ENCODE measurements at places on chromosomes 13 and 19. TPM values are rescaled to one million over a fixed set of nuclear protein-coding genes. Genes with fewer than 3 reads are reported as not detected.

- peak; percentile 92 for DNase-seq
Observed at GRCh38 chr19:1383312-1384084, at the start of gene NDUFS7. Gene NDUFS7, plus strand, starts transcription at chr19:1383907. Its CDS starts 20 bp downstream, at chr19:1383927.

- DNase-seq: no peak
Observed at GRCh38 chr19:3609779-3610719, 3.4 kb upstream of the TBXA2R start.

MADCAM1 gene
- not detected for total RNA-seq

- DNase-seq: no peak
Observed at GRCh38 chr19:39679791-39680168, 24.1 kb downstream of the LGALS16 start.

DNA sequence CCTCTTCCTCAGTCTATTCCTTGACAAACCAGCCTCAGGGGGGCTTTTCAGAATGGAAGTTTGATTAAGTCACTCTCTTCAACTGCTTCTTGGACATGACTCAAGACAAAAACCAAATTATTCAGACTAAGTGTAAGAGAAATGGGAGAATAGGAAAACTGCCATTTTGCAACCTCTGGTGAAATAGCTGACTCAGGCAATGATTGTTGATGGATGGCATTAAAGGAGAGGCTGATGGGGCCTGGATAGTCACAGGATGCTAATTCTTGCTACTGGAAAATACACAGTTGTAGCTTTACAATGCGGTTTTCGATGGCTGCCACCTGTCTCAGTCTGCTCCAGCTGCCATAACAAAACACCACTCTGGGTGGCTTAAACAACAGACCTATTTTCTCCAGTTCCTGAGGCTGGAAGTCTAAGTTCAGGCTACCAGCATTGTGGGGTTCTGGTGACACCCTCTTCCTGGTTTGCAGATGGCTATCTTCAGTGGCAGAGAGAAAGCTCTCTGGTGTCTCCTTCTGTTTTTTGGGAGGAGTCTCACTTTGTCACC is 6.1 kb downstream of the NOSIP start:
- DNase-seq: no peak

DNA sequence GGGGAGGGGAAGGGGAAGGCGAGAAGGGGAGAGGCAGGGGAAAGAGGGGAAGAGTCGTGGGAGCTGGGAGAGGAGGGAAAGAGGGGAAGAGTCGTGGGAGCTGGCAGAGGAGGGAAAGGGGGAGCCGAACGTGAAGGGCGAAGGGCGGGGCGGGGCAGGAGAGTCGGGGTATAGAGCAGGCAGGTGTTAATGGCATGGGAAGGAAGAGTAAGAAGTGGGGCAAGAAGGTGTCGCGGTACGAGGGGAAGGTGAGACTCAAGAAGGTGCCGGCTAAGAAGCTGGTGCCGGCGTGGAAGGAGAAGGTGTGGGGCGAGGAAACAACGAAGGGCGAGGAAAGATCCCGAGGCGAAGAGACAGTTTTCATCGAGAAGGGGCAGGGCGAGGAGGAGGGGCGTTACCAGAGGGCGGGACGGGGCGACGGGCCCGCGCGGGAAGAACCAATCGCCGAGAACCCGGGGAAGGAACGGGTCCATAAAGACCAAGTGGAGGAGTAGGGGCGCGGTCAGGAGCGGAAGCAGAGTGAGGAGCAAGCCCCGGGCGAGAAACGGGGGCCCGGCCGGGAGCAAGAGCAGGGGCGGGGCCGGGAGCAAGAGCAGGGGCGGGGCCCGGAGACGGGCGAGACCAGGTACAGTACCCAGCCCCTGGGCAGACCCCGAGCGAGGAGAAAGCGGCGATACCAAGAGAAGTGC is 463 bp downstream of the CATSPERG start:
- DNase-seq: peak; percentile 98

GRCh38 chr19:38692458-38693379 is 45.3 kb downstream of the ACTN4 start:
- DNase-seq: peak; percentile 43

- DNase-seq: peak; percentile 31
Observed at GRCh38 chr13:49351871-49352270, 92.0 kb downstream of the CAB39L start.

GRCh38 chr19:10070730-10071446 is 15.2 kb upstream of the SHFL start:
- no peak for DNase-seq

Measured in Daoy (cell line).